ENCODE measurements at places on chromosomes 5 and 9. TPM values are rescaled to one million over a fixed set of nuclear protein-coding genes. Genes with fewer than 3 reads are reported as not detected.

- DNase-seq: no peak
- H3K27me3 ChIP-seq: no peaks in the 10 kb centered on the region
- H3K4me1 ChIP-seq: no peaks in the 10 kb centered on the region
- no peak overlapping the region for H3K4me3 ChIP-seq
- H3K27ac ChIP-seq: no peak overlapping the region
- H3K36me3 ChIP-seq: no peaks in the 10 kb centered on the region
Measured at GRCh38 chr5:117414926-117415325, 840.3 kb upstream of the SEMA6A start.

DNA sequence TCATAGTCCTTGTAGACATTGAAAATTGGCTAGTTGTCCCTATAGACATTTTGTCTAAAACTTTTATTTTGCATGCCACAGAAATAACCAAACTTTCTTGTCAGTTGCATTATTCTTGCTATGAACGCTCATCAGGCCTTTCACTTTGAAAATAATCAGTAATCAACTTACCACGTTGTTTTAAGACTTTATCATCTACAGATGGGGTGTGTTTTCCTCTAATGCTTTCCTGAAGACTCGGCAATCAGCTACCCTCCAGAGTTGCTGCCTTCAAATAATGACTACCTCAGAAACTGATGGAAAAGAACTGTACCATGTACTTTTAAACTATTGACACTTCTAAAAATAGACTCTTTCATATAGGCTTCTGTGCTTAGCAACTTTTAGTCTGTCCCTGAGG lies 33.5 kb upstream of the HSPB3 start:
- no peak overlapping the region for H3K27ac ChIP-seq
- no peaks in the 10 kb centered on the region for H3K36me3 ChIP-seq
- H3K27me3 ChIP-seq: no peaks in the 10 kb centered on the region
- no peaks in the 10 kb centered on the region for H3K4me1 ChIP-seq

GRCh38 chr5:113061846-113062780 lies 85.5 kb downstream of the DCP2 start:
- peaks cover 12% of the 10 kb centered on the region for H3K4me1 ChIP-seq
- H3K36me3 ChIP-seq: peaks cover 18% of the 10 kb centered on the region
- no peak overlapping the region for H3K4me3 ChIP-seq
- no peaks in the 10 kb centered on the region for H3K27me3 ChIP-seq

The TRPM6 gene
- 0.19 TPM for total RNA-seq

The PCDHGC5 gene
- total RNA-seq: 1.4 TPM

- no peaks in the 10 kb centered on the region for H3K27me3 ChIP-seq
- H3K27ac ChIP-seq: no peak overlapping the region
- no peaks in the 10 kb centered on the region for H3K4me1 ChIP-seq
- no peaks in the 10 kb centered on the region for H3K36me3 ChIP-seq
- H3K4me3 ChIP-seq: no peak overlapping the region
Measured at GRCh38 chr9:113853333-113853732, 22.8 kb upstream of the ZNF618 start.

GRCh38 chr9:136293476-136294077 lies 10.3 kb downstream of the CCDC187 start:
- no peak overlapping the region for H3K4me3 ChIP-seq
- H3K27me3 ChIP-seq: no peaks in the 10 kb centered on the region
- H3K36me3 ChIP-seq: no peaks in the 10 kb centered on the region
- DNase-seq: no peak
- H3K27ac ChIP-seq: no peak overlapping the region

DNA sequence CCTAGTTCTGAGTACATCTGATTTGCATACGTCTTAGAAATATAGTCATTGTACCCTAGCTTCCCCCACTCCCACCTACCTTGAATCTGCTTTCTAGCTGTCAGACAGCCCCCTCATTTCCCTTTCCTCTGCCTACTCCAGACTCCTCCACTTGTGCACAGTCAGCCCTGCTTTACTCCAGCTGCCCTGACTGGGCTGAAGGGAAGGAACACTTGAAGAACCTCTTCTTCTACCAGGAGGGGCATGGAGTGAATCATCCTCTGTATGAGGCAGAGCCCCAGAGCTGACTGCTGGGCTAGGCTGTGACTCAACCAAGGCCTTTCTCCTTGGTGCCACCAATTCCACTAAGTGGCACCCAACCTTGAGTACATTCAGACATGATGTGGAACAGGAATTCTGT lies 18.1 kb upstream of the ZFR start:
- no peaks in the 10 kb centered on the region for H3K27me3 ChIP-seq
- H3K36me3 ChIP-seq: no peaks in the 10 kb centered on the region
- H3K4me3 ChIP-seq: no peak overlapping the region
- no peaks in the 10 kb centered on the region for H3K4me1 ChIP-seq
- no peak for DNase-seq

DNA sequence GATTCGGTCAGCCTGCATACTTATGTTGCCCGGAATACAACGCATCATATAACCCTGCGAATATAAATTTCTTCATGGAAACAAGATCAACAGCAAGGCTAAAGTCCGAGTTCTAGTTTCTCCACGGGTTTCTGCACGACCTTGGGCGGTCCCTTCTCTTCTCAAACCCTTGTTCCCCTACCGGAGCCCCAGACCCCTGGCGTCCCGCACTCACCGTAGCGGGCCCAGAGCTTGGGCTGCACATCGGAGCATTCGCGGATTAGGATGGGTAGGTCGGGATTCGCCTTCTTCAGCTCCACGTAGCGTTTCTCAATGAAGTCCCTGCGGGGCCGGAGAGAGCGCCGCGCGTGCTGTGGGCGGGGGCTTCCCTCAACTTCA lies 399 bp downstream of the NDUFA2 start:
- no peak for DNase-seq
- H3K4me3 ChIP-seq: peak overlapping the region; percentile 93
- H3K27me3 ChIP-seq: no peaks in the 10 kb centered on the region

The SPINK6 gene
- total RNA-seq: not detected

- no peak for DNase-seq
- H3K27ac ChIP-seq: peak overlapping the region; percentile 30
- no peaks in the 10 kb centered on the region for H3K27me3 ChIP-seq
- no peak overlapping the region for H3K4me3 ChIP-seq
- no peaks in the 10 kb centered on the region for H3K36me3 ChIP-seq
Measured at GRCh38 chr9:23587903-23588302, 238.1 kb downstream of the ELAVL2 start.

GRCh38 chr9:33155393-33155792 lies 11.7 kb downstream of the B4GALT1 start:
- H3K4me1 ChIP-seq: peaks cover 94% of the 10 kb centered on the region
- H3K36me3 ChIP-seq: no peaks in the 10 kb centered on the region
- no peaks in the 10 kb centered on the region for H3K27me3 ChIP-seq

- no peak for DNase-seq
- H3K27ac ChIP-seq: no peak overlapping the region
- peaks cover 29% of the 10 kb centered on the region for H3K4me1 ChIP-seq
- H3K36me3 ChIP-seq: no peaks in the 10 kb centered on the region
- H3K4me3 ChIP-seq: no peak overlapping the region
- H3K27me3 ChIP-seq: no peaks in the 10 kb centered on the region
Measured at GRCh38 chr9:113148781-113149510, 1.9 kb upstream of the SLC31A2 start.

Measured in right atrium auricular region (tissue), 2 donors.